ENCODE measurements at places on chromosomes 4 and X. TPM values are rescaled to one million over a fixed set of nuclear protein-coding genes. Genes with fewer than 3 reads are reported as not detected.
A peak's percentile ranks its signal among the peaks of the same experiment; 100 is the strongest.

Gene GPR50
- not detected for total RNA-seq

Gene AKAP17A
- total RNA-seq, result 28.2 TPM

Gene RCHY1
- total RNA-seq, result 64.9 TPM

GRCh38 chr4:41514766-41515481 lies 23.0 kb upstream of the LIMCH1 start:
- DNase-seq, result no peak

GRCh38 chr4:24328310-24328709 lies 256.0 kb downstream of the DHX15 start:
- no peak for DNase-seq

- DNase-seq, result no peak
These were observed 12.8 kb upstream of the SAP30 start for GRCh38 chr4:173357939-173358338.

DNA sequence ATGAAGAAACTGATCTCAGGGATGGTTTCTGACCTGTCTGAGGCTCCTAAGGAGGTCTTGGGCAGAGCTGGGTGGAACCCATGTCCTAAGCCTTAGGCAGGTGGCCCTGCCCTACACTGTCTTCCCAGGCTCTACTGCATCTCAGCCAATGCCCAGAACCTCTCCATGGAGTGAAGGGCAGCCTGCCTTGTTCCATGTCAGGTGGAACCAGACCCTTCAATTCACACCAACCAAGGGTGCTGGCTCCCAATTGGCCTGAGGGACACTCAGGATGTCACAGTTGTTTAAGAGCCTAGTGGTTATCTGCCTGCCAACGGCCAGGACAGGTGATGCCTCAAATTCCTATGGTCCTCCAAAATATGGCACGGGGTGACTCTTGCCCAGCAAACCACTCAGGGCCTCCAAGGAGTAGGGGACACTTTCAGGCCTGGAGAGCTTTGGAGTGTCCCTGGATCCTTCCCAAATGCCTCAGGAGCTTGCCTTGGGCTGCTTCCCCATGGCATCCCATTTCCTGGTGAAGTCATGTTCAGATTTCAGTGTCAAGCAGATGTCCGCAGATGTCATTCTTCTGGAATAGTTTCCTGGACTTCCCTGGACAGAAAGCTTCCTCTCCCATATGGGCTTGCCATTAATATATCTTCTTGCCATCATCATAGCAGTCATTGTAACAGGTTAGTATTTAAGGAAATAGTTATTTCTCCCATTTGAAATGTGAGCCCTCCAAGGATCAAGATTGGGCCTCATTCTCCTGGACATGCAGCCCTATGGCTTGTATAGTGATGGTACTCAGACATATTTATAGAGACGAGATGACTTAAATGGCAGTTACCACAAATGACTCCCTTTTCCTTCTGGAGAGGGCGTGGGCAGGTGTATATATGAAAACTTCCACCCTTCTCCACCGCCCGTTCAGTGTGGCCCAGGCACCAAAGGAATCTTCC lies 67.1 kb downstream of the MED28 start:
- DNase-seq, result no peak

DNA sequence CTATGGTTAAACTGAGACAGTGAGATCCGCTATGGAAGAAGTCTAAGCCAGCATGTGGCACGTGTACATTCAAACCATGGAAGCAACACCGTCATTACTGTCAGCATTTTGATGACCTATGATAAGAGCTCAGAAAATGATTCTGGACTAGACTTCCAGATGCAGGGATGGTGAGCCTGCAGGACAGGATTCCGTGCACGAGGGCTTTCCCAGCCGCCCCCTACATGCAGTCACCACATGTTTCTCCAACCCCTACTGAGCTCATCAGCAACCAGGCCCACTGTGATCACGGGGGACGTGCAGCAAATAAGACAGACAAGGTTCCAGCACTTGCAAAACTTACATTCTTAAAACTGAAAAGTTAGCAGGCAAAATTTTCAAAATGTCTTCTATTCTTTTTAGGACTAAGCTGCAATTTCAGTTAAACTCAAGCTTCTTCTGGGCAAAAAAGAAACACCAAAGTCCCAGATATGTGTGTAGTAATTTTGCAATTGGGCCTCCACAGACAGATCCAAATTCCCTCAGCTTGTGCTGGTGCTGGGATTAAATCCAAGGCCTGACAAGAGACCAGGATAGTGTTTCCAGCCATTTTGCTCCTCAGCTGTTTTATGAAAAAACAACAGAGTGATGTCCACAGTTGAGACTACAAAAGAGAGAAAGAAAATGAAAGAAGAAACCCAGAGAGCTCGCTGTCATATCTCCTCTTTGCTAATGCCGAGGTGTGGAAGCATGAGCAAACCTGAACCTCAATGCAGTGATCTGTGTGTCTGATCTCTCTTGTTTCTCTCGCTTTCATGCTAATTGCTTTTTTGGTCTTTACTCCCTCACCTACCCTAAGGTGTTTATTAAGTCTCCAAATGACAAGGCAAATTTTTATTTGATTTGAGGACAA lies 118.2 kb downstream of the AFAP1 start:
- no peak for DNase-seq

GRCh38 chrX:5051831-5052491 lies 1176.7 kb downstream of the NLGN4X start:
- peak; percentile 35 for DNase-seq

Gene ZFP42
- not detected for total RNA-seq

Gene HDAC8
- total RNA-seq, result 138 TPM

Gene NAA15
- 47.1 TPM for total RNA-seq

DNA sequence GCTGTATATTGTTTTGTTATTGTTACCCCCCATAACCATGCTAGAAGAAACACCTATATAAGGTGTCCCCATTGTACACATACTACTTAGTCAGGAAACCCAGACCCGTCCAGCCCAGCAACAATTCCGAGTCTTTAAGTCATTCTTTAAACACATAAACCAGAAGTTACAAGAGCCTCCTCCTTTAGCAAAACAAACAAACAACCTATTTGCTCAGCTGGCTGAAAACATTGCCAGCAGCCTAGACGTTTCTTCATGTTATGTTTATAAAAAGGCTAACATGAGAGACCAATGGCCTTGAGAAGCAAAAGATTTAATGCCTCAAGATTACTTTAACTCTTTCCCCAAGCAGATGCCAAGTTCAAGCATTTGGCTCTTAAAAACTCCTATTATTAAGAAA lies 1.4 kb downstream of the ACOX3 start:
- DNase-seq, result no peak

DNA sequence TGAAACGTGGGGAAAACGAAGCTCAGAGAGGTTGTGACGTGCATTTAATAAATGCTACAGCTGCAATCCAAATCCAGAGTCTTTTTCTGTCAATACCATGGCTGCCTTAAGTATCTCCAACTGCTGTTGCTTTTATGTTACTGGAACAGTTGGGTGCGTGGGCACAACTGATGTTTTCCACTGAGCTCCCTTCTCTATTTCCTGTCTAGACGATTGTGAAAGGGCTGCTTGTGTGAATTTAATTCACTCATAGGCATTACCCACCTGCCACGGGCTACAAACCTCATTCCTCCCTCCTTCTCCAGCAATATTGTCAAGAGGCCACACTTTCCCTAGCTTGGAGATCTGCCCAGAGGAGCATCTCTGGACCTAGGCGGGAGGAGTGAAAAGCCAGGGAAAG lies 526.0 kb downstream of the MID1IP1 start:
- DNase-seq, result no peak

- no peak for DNase-seq
These were observed 2.2 kb downstream of the PWWP3B start for GRCh38 chrX:106170318-106170717.

Measured in uterus (tissue), 4 donors.